ENCODE measurements at places on chromosomes 7 and 10. TPM values are rescaled to one million over a fixed set of nuclear protein-coding genes. Genes with fewer than 3 reads are reported as not detected.

- no peak for DNase-seq
Observed at GRCh38 chr7:83633516-83633915, 15.4 kb downstream of the SEMA3E start.

DNA sequence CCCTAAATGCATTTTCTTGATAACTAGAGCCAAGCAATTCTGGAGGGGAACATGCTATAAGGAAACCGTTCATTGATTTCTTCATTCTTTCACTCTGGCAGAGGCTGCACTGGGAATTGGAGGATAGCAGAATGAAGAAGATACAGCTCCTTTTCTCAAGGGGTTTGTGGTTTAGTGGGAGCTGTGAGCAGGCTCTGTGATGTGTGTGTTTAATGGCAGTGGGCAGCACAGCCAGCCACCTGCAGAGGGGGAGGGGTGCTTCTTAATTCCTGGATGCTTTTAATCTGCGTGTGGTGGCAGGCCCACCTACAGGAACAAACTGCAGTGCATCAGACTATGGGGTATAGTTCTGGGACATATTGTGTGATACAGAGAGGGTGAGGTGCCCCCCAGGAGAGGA, 31.9 kb downstream of the RPS24 start:
- DNase-seq = no peak

GRCh38 chr10:22615819-22616499, 98.4 kb downstream of the PIP4K2A start:
- no peak for DNase-seq

GRCh38 chr10:42367532-42368230, 270.7 kb downstream of the ZNF33B start:
- DNase-seq = peak; percentile 65

NEUROD6 gene
- not detected for polyA plus RNA-seq

Data from left kidney (tissue), 8 donors.